ENCODE measurements at places on chromosomes 7 and 10. TPM values are rescaled to one million over a fixed set of nuclear protein-coding genes. Genes with fewer than 3 reads are reported as not detected.
A peak's percentile ranks its signal among the peaks of the same experiment; 100 is the strongest.

DNA sequence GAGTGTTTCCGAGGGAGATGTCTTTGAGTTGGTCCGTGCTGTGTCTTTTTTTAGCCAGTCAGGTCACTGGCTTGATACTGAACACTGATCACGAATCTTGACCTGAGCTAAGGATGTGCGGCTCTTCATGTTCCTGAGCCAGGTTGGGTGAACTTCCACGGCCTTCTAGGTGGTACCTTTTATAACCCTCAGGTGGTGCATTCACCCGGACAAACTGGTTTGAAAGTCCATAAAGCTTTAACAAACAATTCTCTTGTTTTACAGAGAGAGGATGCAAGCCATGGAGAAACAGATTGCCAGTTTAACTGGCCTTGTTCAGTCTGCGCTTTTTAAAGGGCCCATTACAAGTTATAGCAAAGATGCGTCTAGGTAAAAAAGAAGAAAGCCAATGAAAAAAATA, 229.5 kb downstream of the ARHGAP21 start:
- no peak for DNase-seq

GRCh38 chr10:29392376-29393021, 103.6 kb downstream of the LYZL1 start:
- DNase-seq, result no peak

DNA sequence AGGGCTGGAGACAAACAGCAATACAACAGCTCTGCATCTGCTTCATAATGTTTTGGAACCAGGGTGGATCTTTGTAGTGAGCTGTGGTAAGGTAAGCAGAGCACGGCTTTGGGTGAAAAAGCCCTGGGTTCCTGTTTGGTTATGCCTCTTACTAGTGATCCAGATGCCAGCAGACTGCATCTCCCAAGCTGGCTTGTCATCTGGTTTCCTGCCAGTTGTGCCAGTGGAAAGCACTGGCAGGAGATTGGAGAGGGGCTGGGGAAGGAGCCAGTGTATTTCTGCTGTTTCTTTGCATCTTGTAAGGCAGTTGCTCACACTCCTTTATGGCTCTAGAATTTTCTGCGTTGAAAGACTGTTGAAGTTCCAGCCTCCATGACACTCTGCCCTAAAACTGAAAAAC, 137.6 kb downstream of the TSPAN12 start:
- DNase-seq, result no peak

DNA sequence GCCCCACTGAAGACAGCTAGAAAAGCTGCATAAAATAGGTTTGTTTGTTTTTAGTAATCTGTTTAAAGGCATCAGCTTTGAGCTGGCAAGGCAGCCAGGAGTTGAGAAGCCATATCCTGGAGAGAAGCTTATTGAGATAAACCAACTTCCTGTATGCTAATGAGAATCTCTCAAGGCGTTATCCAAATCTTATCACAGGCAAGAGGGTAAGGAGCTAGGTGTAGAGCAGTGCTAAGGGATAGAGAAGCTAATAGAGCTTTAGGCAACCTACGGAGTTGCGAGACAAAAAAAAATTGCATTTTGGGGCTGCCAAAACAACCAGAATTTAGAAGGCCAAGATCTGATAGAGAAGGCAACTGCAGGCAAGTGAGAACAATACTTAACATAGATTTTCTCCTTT, 641.6 kb downstream of the SH2D4B start:
- DNase-seq, result no peak

Gene VSTM2A
- not detected for polyA plus RNA-seq

DNA sequence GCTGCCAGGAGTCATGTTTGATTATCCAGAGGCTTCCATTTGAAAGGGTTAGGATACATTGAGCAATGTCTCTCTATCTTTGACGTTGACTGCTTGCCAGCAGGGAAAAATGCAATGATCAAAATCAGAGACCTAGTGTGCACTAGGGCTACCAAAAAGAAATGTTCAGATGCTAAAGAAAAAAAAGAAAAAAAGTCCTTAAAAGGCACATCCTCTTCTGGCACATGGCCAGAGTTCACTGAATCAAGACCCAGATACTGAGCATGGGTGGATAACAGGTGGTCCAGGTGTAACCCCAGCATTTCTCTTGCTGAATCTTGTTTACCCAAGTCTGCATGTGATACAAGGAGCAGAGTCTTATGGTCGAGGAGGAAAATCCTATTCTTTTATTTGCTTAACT, 899.3 kb downstream of the SORCS3 start:
- no peak for DNase-seq

Gene DPP6
- 3.2 TPM for polyA plus RNA-seq

GRCh38 chr10:67520924-67521520, 175.0 kb downstream of the CTNNA3 start:
- peak; percentile 50 for DNase-seq

GRCh38 chr10:17174626-17175025, 26.8 kb downstream of the TRDMT1 start:
- DNase-seq, result no peak

Measured in forelimb muscle (tissue), 1 donor.